ENCODE measurements at places on chromosomes 6 and 20. TPM values are rescaled to one million over a fixed set of nuclear protein-coding genes. Genes with fewer than 3 reads are reported as not detected.

GRCh38 chr6:158211273-158212055 is 43.3 kb downstream of the GTF2H5 start:
- no peak for DNase-seq

DNA sequence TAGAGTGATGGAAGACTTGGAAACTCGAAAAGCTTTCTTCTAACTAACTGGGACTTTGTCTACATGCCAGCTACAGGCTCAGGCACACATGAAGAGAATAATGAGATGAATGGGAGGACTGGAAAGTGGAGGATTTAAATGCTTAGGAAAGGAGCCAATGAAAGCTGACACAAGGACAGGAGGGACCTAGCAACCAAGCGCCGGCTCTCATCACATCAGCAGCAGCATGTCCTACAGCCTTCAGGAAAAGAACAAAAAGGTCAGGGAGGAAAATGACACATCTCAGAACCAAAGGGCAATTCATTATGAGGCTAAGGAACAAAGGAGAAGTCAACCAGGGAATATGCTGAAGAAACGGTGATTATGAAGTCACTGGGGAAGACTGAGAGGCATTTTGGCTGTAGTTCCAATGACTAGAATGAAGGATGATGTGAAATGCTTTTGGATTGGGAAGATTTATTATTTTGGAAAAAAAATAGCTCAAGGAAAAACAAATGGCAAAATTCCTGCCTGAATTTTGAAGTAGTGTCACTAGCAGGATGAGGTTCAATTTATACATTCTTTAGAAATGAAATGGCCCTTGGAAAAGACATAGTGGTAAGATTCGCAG is 5.7 kb downstream of the BACH2 start:
- DNase-seq: no peak

- DNase-seq: no peak
Observed at GRCh38 chr20:31861135-31861384, 9.3 kb downstream of the DUSP15 start.

DNA sequence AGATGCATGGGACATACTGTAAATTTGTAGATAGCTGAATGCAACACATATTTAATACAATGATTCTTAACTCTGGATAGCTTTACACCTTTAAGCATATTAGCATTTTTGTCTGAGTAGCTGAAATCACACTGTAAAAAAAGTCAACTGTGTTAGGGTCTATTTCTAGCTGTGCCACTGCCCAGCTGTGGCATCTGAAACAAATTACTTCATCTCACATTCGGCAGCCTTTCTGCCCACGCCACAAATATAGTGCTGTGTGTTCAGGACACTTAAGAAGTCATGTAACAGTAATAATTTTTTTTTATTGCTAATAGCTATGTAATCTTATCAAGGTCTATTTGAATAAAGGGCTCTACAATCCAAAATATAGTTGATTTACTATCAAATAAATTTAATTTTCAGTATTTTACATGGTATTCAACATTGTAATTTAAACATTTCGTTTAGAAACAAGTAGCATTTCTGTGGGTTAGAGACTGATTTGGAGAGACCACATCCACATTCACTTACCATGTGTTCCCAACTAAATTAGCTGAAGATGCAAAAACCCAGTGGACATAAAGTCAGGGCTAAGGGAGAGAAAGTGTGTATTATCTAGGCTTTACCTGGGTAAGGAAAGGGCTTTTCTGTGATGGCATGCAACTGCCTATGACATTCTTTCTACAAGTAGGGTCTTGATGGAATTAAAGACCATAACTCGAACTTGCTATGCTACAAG is 276.7 kb downstream of the PLCB1 start:
- no peak for DNase-seq

DNA sequence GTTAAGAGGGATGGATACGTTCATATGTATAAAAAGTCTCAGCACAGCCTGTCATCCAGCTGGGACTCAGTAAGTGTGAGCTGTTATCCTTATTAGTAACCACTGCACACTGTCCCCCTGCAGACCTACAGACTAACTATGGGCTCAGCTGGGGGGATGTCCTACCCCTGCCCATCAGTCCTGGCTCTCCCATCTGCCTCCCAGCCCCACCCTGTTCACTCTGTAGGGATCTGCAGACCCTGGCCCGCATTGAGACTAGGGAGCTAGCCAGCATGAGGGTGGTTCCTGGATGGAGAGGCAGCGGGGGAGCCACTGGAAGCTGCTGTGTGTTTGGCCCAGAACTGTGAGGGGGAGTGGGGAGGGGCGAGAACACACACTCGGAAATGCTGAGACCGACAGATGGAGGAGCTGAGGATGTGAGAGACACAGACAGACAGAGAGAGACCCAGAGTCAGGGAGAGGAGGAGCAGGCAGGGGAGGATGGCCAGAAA is 17.1 kb downstream of the XKR7 start:
- no peak for DNase-seq

GRCh38 chr6:137944793-137945498 is 77.9 kb downstream of the TNFAIP3 start:
- peak; percentile 55 for DNase-seq

DNA sequence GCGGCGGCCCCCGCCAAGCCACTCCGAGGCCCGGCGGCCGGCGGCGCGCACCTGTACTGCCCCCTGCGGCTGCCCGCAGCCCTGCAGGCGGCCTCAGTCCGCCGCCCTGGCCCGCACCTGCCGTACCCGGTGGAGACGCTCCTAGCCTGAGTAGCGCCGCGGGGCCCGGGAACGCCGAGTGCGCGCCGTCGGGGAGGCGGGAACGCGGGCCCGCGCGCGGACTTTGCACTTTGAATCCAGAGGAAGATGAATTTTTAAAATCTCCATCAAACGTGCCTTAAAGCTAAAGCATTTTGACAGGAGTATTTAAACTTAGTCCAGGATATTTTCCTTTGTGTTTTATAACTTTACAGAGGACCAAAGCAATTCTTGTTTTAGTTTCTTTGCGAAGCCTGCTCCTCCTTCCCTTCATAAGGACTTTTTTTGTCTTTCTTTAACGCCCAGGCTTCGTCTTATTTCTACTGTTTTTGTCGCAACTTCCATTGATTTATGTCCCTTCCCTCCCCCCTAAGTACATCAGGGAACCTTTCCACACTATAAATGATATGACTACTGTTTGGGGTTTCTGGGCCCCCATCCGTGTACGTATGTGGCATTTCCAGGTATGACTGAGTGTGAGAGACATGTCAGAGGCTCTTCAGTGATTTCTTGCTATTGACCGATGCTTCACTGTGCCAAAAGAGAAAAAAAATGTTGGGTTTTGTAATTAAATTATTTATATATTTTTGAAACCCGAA is 2.0 kb downstream of the FOXQ1 start:
- peak; percentile 46 for DNase-seq

- DNase-seq: no peak
Observed at GRCh38 chr20:9108260-9108659, 39.4 kb downstream of the PLCB4 start.

DNA sequence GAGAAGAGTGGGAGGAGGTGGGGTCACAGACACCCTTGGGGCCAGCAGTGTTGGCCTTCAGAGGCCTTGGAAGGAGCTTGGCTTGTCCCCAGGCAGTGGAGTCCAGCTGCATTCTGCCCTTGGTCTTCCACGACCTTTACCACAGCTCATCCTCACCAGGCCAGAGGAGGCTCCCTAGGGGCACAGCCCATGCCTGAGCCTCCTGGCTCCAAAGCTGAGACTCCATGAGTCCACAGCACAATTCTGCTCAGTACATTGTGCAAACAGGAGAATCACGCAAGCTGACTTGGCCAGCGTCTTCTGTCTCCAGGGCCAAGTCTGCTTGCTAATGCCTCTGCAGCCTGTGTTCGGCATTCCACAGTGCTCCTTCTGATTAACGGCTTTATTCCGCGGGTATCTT is 337.2 kb downstream of the SMOC2 start:
- DNase-seq: no peak

GRCh38 chr6:99151634-99152346 is 197.7 kb downstream of the FAXC start:
- peak; percentile 69 for DNase-seq

GRCh38 chr20:53748176-53748575 is 154.5 kb upstream of the ZNF217 start:
- peak; percentile 40 for DNase-seq

DNA sequence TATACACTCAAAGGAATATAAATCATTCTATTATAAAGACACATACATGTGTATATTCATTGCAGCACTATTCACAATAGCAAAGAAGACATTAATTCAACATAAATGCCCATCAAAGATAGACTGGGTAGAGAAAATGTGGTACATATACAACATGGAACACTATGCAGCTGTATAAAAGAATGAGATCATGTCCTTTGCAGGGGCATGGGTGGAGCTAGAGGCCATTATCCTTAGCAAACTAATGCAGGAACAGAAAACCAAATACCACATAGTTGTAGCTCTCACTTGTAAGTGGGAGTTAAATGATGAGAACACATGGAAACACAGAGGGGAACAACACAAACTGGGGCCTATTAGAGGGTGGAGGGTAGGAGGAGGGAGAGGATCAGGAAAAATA is 121.0 kb upstream of the LOC128125822 start:
- DNase-seq: no peak

DNA sequence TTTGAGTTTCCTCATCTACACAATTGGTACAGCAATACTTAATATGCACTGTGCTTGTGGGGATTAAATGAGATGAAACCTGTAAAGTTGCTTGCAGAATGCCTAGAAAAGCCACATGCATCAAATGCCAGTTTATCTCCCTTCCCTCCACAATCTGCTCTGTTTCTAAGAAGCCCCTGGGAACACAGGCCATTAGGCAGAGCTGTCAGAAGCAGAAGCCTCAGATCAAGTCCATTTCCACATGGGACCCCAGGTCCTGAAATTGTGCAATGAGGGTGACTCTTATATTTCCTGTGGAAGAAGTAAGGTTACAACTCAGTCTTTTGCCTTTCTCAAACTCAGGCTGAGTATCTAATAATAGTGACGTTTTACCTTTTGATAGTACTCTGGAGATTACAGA is 737.4 kb downstream of the KIF16B start:
- DNase-seq: no peak

DNA sequence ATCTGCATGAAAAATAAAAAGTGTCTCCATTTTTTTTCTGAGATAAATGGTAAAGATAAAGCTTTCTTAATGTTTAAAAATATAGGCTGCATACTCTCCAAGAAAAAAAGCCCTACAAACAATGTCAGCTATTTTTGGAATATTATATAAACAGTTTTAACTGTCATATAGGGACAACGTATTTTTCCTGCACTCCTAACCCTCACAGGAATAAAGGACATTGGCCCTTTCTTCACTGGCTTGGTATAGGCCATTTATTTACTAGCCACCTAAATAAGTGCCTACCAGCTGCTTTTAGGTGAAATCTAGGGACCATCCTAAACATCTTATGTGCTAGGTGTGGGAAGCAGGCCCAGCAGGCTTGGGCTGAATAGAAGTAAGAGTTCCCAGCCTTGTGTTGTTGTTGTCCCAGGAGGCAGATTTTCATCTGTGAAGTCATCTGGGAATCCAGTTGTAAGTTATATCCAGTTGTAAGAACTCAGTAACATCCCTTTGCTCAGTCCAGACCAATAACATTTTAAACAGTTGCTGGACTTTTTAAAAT is 21.3 kb downstream of the FOXO3 start:
- DNase-seq: no peak

DNA sequence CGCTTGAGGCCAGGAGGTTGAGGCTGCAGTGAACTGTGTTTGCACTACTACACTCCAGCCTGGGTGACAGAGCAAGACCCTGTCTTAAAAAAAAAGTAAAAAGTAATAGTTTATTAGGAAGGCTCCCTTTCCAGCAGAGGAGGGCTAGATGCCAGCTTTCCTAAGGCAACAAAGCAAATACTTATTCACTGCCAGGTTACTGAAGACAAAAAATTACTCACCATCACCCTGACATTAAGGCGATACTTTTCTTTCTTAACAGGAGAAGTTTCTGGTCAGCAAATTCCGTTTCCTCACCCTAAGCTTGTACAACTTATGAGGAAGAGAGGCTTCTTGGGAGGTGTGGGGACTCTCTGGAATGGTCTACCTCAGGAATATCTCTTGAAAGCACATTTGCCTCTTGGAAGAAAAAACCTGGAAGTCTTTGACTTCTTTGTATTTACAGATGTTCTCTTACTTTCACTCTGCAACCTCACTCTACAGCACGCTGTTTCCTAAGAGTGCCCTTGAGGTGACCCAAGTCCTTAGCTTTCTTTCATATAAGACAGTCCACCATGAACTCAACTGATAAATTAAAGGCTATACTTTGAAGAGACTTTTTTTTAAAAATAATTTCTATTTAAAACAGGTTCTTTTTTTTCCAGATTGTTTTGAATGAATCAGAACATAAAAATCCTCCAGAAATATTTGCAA is 52.9 kb upstream of the TRAF3IP2 start:
- DNase-seq: peak; percentile 23

DNA sequence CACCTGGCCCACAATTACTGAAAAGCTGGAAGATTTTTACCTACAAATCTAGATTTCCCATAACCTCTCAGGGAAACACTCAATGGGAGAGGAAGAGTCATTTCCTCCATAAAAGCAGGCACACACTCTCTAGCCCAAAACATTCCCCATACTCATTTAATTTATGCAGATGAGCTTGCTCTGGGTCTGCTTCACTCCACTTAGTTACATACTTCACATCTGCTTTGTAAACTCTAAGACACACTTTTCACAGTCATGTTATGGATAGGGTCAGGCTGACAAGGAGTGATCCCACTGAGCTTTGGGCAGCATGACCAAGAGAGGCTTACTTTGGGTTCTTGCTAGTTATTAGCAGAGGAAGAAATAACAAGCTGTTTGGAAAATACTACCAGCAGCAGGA is 27.4 kb downstream of the TRPC4AP start:
- no peak for DNase-seq

GRCh38 chr20:46826343-46826984 is 68.2 kb upstream of the EYA2 start:
- DNase-seq: no peak

DNA sequence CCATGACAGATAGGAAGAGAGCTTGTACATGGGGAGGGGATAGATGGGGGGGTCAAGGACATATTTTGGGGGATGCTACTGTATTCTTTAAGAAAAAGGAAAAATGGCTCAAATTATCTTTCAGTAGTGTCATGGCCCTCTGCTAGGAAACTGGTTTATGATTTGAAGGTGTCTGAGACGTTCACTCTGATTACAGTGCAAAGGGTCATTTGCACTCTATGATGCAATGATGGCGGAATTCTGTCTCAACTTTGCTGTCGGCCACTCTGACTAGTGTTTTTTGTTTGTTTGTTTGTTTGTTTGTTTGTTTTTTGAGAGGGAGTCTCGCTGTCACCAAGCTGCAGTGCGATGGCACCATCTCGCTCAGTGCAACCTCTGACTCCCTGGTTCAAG is 180.0 kb downstream of the SOX4 start:
- DNase-seq: no peak

GRCh38 chr6:1123386-1124375 is 188.2 kb upstream of the FOXQ1 start:
- no peak for DNase-seq

GRCh38 chr6:168333039-168333438 is 13.5 kb upstream of the DACT2 start:
- no peak for DNase-seq

- peak; percentile 53 for DNase-seq
Observed at GRCh38 chr6:148892247-148892646, 145.4 kb downstream of the UST start.

The SLC17A3 gene
- total RNA-seq: not detected

The SHLD1 gene
- 2.3 TPM for total RNA-seq

The ID4 gene
- not detected for total RNA-seq

The DUSP15 gene
- total RNA-seq: not detected

The LAMA4 gene
- not detected for total RNA-seq

The MCCD1 gene
- total RNA-seq: not detected

The RSPH3 gene
- total RNA-seq: 13.1 TPM

Data from MCF 10A (cell line).